Stimulated activated CD4-positive, alpha-beta T cell treated with anti-CD3 and anti-CD28 coated beads, Interleukin-15, amount 100 ng/mL, for 1 hour (primary cell): ENCODE measurements at places on chromosomes 13 and 19.

DNA sequence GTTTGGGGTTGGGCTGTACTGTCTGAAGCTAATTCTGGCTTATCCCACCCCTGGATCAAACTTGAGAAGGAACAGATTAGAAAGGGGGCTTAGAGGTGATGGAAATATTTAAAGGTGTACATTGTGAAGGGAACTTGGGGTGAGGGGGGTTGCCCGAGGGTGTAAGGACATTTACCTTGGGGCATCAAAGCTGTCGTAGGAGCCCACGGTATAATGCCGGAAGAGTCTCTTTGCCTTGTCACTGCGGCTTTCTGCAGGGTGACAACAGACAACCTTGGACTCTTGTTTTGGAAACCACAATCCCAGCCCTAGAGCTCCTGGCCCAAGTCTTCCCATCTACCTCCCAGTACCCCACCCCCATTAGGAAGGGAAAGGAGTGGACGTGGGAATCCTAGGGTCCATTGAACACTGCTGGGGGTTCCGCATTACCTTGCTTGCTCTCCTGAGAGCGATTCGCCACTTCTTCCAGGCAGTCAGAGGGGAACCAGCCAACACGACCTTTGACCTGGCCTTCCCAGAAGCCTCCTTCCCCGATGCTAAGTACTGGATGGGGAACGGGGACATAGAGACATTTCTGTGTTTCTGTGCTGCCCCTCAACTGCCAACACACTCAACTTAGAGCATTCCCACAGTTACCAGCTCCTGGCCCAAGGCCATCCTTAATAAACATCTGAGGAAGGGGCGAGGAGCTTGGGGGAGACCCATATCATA, 22.0 kb downstream of the SHANK1 start:
- DNase-seq: no peak

DNA sequence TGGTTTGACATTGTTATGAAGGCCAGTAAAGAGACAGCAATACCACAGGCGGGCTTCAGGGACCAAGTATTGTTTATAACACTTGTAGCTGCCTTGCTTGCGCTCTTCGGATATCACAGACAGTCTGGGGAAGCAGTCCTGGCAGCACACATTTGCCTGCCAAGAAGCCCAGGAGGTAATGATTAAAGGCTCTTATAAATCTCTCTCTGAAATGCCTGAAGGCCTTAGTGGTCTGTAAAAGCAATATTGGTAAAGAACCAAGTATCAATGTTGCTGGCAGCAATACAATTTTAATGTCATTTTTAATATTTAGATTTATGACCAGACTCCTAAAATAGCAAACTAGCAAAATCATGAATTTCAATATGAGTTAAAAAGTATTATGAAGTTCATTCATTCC, 1312.4 kb downstream of the PCDH9 start:
- DNase-seq: no peak

- DNase-seq: no peak
Observed at GRCh38 chr13:29336356-29336755, 259.1 kb downstream of the SLC7A1 start.

DNA sequence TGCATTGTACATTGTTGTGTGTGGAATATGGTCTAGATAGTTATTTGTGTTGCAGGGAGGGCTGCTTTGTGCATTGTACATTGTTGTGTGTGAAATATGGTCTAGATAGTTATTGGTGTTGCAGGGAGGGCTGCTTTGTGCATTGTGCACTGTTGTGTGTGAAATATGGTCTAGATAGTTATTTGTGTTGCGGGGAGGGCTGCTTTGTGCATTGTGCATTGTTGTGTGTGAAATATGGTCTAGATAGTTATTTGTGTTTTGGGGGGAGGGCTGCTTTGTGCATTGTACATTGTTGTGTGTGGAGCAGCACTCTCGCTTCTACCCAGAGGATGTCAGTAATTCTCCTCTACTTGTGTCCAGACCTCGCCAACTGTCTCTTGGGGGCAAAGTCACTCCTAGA, 36.3 kb upstream of the ZNF835 start:
- DNase-seq: no peak

- DNase-seq: no peak
Observed at GRCh38 chr19:45218911-45219743, 26.1 kb downstream of the EXOC3L2 start.

DNA sequence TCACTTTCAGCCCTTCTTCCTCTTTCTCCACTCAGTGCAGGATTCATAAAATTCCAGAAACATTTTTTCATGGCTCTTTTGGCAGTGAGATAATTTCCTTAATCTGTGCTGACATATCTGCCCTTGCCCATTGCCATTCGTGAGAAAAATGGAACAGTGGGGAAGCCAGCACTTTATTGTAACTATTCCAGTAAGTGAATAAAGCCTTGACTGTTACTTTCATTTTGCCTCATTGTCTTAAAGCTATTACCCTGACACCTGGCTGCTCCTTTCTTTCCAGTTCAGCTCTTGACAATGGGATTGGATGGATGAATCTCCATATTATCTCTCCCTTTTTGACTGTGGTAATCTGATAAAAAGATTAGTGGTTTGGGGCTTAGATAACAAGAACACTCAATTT, 1068.1 kb upstream of the PCDH20 start:
- no peak for DNase-seq
